Activated naive CD4-positive, alpha-beta T cell (primary cell): ENCODE measurements at places on chromosomes 2 and 18.

GRCh38 chr2:23448906-23449305 is 63.9 kb downstream of the KLHL29 start:
- no peak for DNase-seq

DNA sequence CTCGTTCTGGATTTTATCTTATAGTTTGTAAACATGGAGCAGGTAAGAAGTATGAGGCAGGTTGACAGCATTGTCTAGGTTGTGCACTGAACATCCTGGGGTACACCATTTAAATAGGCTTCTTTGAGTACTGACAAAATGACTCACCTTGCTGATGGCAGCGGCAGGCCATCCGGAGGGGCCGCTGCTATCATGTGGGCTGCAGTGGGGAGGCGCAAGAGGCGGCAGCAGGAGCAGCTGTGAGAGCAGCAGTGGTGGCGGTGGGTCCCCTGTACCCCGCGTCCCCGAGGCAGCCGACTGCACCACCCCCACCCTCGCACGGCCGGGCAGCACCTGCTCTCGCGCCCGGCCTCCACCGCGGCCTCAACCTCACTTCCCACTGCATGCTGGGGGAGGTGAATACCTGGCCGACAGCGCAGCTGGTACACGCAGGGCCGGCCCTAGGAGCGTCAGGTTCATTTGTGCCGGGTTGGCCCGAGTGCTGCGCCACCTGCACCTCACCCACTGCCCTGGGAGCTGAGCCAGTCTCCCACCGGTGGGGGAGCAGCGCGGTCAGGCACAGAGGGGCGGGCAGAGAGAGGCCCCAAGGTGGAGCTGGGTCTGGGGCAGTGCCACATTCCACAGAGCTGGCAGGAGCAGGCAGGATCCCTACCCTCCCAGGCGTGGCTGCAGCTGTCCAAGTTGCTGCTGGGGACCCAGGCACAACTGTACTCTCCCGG is 154.5 kb upstream of the RBMS1 start:
- DNase-seq, result no peak

DNA sequence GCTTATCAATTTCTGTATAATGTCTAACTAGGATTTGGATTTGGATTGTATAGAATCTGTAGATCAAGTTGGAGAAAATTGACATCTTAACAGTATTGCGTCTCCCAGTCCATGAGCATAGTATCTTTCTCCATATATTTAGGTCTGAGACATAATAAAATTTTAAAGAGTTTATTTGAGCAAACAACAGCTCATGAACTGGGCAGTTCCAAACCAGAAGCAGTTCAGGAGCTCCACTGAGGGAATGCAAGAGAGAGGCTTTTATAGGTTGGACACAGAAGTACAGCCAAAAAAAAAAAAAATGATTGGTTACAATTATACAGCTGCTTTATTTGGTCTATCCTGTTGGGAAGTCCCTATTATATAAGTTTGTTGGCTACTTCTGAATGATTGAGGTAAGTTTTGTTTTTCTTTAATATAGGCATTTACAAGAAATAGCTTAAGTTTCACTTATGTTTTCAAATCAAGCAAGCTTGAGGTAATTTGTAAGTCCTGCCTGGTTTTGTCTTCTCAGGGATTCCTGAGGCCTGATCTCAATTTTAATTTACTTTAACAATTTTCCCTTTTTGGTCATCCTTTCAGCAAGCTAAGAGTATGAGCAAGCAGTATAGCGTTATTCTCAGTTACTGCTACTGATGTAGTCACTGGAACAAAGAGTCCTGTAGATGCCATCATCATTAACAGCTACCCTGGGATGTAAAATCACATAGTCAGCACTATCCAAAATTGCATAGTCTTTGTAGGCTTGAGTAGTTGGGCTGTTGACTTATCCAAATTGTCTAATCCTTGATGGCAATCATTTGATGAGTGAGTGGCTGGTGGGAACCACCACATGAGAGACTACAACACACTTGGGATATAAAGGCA is 27.5 kb upstream of the RUFY4 start:
- no peak for DNase-seq

DNA sequence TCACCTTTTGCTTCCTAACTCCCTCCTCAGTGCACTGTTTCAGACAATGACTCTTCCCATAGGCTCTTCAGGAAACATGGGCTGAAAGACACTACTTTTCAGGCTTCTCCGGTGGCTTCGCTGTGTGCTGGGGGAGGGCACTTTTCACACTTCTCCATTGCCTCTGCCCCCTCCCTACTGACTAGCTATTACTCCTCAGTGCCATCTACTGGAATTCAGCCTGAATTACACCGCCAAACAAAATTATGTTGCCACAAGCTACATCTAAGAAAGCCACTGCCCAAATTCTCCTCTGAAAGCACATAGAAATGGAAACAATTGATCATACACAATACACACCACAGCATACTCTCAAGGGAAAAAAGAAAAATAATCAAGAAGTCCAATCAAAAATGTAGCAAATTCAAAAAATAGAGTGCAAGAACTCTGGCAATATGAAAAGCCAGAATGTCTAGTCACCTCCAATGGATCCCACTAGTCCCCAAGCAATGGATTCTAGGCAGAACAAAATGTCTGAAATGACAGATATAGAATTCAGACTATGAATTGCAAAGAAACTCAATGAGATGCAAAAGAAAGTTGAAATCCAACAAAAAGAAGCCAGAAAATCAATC is 1139.4 kb upstream of the GYPC start:
- no peak for DNase-seq

- no peak for DNase-seq
These were observed 43.1 kb upstream of the GPC1 start for GRCh38 chr2:240392084-240392947.

DNA sequence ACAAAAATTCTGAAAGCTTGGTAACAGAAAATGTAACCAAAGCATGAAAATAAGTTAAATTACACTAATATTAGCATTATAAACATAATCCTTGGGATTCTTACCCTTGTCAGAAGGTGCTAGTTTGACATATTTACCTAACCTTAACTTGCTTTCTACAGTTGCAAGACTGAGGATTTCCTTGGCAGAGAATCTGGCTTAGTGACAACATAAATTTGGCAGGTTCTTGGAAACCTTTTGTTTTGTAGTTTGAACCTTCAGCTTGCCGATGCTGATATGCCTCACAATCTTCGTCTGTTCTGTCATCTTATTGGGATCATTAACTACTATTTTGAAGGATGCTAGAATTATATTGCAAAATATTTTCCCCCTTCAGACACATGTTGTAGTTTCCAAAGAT is 3.4 kb downstream of the XIRP2 start:
- no peak for DNase-seq

DNA sequence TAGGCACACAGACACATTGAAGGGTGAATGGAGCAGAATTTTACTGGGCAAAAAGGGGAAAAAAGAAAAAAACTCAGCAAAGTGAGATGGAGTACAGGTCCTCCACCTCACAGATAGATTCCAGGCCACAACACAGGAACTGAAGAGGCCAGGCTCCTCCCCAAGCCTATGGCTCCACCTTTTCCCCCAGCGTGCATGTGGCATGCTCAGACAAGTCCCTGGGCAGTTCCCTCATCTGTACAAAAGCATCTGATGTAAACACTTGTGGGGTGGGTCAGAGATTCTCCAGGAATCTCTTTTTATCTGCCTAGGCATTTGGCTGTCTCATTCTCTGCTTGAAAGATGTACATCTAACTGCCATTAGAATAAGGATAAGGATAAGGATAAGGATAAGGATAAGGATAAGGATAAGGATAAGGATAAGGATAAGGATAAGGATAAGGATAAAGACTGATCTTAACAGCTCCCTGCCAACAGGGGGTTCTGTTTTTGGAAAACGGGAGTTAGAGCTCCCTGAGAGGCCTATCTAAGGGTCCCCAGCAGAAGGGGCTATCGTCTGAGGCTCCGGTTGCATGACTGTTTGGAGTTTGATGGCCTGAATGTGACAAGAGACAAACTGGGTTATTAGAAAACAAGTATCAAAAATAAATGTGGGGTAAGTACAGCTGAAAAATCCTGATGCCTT is 17.2 kb upstream of the ASXL3 start:
- DNase-seq, result no peak

- no peak for DNase-seq
These were observed 1.2 kb downstream of the BCL11A start for GRCh38 chr2:60552078-60552850.

GRCh38 chr2:238693337-238694093 is 154.4 kb upstream of the TWIST2 start:
- no peak for DNase-seq

- DNase-seq, result no peak
These were observed 45.2 kb upstream of the PDCL3 start for GRCh38 chr2:100517556-100517955.

GRCh38 chr18:8247700-8248099 is 361.5 kb upstream of the RAB12 start:
- DNase-seq, result no peak

DNA sequence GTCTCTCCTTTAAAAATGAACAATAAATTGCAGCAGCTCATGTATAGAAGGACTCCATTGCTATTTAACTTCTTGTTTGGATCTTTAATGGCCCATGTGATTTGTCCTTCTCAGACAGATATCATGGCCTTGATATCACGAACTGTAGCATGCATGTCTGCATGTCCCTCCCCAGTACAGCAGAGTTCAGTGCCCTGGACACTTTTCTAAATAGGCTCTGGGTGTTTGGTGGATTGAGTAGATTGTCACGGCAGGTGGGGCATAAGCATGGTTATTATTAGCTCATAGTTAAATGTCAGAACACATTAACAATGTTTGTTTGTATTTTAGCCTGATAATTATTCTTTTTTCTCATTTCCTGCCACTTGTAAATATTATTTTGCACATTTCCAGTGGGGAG is 118.3 kb downstream of the LRRTM1 start:
- DNase-seq, result no peak

DNA sequence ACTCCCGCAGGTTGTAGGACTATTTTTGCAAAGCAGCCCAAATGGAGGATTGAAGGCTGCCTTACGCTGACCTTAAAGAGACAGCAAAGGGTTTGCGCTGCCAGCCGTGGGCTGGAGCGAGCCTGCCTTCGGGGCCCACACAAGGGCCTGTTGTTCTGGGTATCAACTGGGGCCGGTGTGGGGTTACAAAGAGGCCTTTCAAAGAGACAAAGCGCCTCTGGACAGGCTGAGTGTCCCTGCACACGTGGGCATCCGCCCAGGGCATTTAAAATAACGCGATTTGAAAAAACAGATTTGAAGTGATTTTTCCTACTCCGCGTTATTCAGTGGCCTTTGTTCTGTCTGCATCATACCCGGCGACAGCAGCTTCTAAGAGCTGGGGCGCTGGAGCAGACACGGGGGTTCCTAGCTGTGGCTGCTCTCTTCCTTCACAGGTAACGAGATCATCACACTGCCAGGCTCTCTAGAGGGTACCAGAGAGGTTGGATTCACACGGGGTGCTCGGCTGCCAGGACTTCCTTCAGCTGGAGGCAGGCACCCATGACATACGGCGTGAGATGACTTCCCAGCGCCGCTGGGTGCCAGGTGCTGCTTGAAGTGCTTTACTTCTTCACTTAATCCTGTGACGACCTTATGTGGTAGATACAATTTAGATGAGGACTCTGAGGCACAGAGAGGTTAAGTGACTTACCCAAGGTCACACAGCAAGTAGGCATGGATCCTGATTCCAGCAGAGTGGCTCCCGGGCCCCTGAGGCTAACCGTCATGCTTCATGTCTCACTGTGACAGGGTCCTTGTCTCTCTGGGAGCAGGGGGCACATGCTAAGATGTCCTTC is 32.2 kb downstream of the MAL start:
- no peak for DNase-seq

- no peak for DNase-seq
These were observed 51.2 kb upstream of the PXDN start for GRCh38 chr2:1795261-1796231.

- no peak for DNase-seq
These were observed 102.3 kb upstream of the TTN start for GRCh38 chr2:178909507-178909906.

GRCh38 chr2:86239326-86239725 is 40.1 kb downstream of the MRPL35 start:
- no peak for DNase-seq

- DNase-seq, result no peak
These were observed 62.4 kb downstream of the TXNL1 start for GRCh38 chr18:56575819-56576663.

- DNase-seq, result no peak
These were observed 401.7 kb upstream of the CELF4 start for GRCh38 chr18:37967261-37967660.

DNA sequence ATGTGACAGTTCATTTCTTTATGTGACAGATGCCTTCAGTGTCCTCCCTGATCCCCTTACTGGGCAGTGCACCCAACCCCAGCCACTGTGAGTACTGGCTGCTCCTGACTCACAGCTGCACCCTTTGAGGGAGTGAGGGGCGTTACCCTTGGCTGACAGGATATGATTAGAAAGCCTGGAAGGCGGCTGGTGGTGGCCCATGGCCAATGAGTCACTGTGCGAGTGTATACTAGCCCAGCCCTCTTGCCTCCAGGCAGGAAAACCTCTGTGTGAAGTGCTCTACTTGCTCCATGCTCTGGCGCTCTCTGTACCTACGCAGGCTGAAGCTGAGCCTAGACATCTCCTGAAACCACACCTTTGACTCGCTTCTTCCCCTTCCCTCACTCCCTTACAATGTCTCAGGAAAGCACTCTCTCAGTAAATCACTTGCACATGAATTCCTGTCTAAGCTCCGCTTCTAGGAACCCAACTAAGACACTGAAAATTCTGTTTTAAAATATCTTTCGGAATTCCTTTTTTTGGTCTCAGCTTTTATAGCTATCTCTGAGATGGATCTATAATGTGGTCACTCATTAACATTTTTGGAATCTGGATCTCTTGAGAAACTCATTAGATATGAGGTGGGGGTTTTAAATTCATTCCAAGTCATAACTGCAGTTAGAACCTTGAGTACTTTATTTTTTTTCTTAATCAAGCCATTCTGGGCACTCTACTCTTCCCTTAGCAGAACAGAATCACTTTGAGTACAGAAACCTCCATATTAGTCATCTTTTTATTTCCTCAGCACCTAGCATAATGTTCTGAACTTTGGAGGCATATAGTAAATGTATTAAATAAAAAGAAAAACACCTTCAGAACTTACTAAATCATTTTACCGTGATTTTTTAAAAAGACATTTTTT is 25.3 kb upstream of the STAM2 start:
- no peak for DNase-seq

DNA sequence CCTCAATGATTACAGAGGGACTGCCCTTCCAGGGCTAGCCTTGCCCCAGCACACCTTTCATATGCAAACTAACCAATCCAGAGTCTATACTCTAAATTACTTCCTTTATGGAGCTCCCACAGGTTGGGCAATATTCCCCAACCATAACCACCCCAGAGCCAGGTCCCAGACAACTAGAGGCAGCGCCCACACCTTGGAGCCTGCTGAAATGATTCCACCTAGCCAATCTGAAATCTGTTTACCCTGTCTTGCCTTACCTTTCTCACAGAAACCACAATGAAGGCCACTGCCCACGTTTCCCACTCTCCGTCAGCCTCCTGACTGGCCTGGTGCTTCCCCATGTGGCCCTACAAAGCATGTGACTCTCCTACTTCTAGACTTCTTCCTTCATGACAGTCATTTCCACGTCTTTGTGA is 62.0 kb downstream of the REEP1 start:
- no peak for DNase-seq

GRCh38 chr2:182068811-182069210 is 83.2 kb downstream of the PPP1R1C start:
- DNase-seq, result no peak

GRCh38 chr2:5749347-5749746 is 57.2 kb downstream of the SOX11 start:
- no peak for DNase-seq

- DNase-seq, result no peak
These were observed 133.8 kb upstream of the ACVR2A start for GRCh38 chr2:147711031-147711430.
